ENCODE measurements at places on chromosomes 12 and 14.
A peak's percentile ranks its signal among the peaks of the same experiment; 100 is the strongest.

- peak; percentile 72 for DNase-seq
Observed at GRCh38 chr14:88824314-88825077, at the start of gene TTC8. TTC8 (plus strand) TSS chr14:88824651; CDS start chr14:88824708, 57 bp downstream.

- no peak for DNase-seq
Observed at GRCh38 chr12:107402041-107403022, 283.3 kb upstream of the PWP1 start.

GRCh38 chr12:122078141-122079032 lies at the start of gene MLXIP:
MLXIP (plus strand) TSS chr12:122078756; CDS start chr12:122078854, 98 bp downstream.
- DNase-seq, result peak; percentile 77

- no peak for DNase-seq
Observed at GRCh38 chr14:95038521-95039250, 118.6 kb downstream of the DICER1 start.

DNA sequence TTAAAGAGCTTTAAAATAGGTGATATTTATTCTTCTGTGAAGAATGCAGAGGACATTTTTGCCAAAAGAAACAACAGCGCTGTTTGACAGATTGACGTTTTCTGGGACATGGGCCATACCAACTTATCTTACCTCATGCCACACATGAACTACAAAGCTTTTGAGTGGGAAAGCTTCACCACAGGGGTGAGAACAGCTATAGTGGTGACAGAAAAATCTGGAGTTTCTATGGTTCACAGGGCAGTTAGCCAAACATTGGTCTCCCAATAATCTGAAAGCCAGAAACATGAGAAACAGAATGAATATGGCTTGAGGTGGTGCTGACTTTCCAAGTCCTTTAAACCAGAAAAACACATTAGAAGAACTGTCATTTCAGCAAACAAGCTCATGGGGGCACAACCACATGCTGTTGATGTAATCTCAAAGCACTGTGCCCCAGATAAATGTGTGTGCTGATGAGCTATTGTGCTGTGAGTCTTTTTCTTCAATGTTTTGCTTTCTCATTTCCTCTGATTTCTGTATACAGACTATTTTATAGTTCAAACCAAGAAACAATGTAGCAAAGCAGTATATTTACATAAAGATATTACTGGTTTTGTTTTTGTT lies 905.4 kb downstream of the SLC16A7 start:
- no peak for DNase-seq

DNA sequence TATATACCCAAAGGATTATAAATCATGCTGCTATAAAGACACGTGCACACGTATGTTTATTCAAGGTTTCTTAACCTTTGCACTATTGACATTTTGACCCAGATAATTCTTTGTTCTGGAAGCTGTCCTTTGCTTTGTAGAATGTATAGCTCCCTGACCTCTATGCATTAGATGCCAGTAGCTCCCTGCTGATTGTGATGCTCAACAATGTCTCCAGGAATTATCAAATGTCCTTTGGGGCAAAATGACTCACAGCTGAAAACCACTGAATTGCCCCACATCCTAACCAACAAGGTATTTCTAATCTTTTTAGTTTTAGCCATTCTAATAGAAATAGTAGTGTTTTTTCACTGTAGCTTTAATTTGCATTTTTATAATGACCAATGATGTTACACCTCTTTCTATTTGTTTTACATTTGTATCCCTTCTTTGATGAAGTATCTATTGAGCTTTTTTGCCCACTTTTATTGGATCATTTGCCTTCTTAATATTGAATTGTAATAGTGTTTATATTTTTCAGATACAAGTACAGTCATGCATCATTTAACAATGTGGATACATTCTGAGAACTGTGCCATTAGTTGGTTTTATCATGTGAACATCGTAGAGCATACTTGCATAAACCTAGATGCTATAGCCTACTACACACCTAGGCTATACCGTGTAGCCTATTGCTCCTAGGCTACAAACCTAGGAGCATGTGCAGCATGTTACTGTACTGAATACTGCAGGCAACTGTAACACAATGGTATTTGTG lies 10.4 kb upstream of the NOPCHAP1 start:
- DNase-seq, result peak; percentile 30

- DNase-seq, result no peak
Observed at GRCh38 chr12:105587237-105587636, 256.7 kb downstream of the C12orf75 start.

DNA sequence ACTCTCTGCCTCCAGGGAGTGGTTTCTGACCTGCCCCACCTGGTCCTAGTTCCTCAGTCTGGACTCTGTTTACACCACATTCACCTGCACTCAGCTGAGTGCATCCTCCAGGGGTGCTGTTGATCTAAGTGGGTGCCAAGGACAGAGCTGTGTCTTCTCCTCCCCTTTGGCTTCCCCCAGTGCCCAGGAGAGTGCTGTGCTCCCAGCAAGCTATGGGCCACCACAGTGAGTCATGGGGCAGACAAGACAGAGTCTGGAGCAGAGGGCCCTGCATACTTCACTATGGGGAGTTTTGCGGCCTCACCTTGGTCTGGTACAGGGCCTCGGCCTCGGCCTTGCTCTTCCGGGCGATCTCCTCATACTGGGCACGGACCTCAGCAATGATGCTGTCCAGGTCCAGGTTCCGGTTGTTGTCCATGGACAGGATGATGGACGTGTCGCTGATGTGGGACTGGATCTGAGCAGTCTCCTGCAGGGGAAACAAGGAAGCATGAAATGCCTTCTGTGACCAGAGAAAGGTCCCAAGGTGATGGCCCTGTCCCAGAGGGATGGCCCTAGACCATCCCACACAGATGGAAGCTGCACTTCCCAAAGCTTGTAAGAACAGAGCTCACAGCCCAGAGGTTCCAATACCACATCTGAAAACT lies 4.9 kb downstream of the KRT73 start:
- DNase-seq, result no peak

- DNase-seq, result peak; percentile 41
Observed at GRCh38 chr12:19186722-19187661, 57.5 kb downstream of the PLEKHA5 start.

- no peak for DNase-seq
Observed at GRCh38 chr12:96208801-96209549, 14.8 kb downstream of the ELK3 start.

DNA sequence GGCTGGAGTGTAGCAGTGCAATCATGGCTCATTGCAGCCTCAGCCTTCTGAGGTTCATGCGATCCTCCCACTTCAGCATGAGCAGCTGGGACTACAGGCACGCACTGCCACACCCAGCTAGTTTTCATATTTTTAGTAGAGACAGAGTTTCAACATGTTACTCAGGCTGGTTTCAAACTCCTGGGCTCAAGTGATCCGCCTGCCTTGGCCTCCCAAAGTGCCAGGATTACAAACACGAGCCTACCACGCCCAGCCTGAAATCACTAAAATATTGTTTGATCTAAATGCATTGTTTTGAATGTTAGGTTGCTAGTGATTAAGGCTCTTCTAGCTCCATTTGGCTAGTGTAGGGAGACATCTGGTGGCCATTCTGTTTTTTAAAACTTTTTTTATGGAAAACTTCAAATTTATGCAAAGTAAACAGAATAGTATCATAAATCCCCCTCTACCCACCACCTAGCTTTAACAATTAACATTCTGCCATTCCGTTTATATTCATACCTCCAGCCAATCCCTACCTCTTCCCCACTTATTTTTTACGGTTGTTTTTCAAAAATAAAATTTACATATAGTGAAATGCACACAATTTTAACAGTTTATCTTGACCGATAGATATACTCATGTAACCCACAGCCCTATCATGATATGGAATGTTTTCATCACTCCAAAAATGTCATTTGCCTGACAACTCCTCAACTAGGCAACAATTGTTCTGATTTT lies 37.8 kb downstream of the MYO1H start:
- DNase-seq, result no peak

DNA sequence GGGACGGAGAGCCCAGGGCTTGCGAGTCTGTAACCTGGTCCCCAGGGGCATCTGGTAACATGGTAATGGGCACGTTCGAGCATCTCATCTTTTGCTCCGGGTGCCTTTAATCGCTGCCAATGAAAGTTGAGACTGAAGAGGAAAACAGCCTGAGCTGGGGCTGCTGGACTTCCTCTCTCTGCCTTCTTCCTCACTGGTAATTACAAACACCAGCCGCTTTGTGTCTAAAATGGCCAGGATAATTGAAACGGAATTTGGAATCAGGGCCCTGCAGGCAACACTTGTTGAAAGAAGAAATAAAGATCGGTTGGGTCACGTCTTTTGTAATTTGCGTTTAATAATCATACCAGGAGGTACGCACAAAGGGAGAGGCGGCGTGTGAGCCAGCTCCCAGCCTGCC lies 51.5 kb upstream of the GPATCH2L start:
- no peak for DNase-seq

DNA sequence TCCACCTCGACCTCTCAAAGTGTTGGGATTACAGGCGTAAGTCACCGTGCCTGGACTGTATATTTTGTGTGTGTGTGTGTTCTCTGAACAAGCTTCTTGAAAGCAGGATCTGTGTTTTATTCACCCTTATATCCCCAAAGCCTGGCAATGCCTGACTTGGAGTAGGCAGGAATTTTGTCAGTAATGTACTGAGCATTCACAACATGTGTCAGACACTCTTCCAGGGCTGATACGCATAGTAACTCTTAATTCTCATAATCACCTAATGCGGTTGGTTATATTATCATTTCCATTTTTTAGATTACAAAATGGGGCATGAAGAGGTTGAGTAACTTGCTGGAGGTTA lies 50.4 kb upstream of the PLEKHG3 start:
- DNase-seq, result no peak

DNA sequence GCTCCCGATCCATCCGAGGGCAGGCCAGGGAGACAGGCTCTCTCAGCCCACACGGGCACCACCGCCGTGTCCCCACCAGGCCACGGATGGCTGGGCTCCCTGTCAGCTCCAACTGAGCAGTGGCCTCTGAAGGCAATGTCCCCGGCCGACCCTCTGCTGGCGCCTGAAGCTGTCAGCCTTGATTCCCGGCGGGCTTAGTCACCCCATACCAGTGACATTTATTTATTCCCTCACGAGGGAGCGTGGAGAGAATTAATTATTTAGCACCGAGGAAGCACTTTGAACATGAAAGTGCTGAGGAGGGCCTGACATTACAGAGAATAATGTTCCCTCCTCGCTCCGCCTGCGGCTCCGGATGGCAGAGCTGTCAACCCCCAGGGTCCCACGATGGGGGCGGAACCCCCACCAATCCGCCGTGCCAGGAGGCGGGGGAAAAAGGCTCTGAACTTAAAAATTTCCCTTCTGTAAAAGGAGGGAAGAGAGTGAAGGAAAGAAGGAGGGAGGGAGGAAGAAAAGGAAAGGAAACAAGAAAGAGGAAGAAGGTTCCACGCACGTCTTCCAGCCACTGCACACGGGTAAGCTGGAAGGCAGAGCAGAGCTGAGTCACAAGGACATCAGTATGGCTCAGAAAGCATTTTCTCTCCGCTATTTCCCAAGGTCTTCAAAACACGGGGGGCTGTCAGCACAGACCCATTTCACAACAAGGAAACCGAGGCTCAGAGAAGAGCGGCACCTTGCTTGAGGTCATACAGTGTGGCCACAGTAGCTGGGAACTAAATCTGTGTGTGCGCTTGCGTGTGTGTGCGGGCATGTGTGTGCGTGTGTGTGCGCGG lies 108.7 kb upstream of the NCOR2 start:
- DNase-seq, result no peak

DNA sequence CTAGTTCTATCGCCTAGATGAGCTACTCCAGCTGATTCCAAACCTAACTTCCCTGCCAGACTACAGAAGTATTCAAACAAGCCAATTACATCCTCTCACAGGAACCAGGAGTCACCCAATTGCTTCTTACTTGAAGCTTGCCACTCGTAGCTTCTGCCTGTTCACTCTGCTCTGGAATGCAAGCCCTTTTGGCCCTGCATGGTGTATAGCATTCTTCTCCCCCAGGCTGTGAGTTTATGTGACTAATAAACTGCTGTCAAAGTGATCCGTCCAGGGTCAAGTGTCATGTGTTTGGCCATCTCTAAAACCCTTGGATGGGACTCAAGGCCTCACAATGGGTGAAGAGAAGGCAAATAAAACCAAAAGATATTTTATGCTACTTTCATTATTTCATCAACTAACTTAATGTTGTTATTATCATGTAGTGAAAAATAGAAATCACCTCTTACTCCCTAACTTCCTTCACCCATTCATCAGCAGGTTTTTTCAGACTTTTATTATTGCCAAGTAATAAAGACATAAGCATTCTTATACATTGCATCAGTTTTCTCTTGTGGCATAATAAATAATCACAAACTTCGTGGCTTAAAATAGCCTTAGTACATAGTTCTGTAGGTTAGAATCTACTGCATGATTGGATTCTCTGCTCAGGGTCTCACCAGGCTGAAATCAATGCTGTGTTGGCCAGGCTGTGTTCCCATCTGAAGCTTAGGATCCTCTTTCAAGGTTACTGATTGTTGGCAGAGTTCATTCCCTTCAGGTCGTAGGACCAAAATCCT lies 1981.7 kb upstream of the FLRT2 start:
- DNase-seq, result peak; percentile 36

GRCh38 chr12:107547389-107547788 lies 138.2 kb upstream of the PWP1 start:
- no peak for DNase-seq

DNA sequence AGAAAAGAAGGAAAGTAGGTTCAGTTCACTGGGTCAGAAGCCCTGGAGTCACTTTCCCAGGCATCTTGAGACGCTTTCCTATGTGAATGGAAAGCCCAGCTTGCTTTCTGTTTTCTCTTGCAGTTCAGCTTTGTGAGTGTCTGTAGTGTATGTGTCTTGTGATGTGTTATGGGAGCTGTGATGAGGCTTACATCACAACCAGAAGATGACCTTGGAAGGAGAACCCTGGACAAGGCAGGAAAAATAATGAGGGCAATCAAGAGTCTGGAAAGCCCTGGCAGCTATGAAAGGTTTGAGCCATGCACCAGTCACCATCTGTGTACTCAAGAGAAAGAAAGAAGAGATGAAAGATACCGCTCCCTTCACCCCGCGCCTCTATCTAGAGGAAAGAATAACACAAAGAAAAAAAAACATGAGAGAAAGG lies 35.2 kb upstream of the PTGR2 start:
- no peak for DNase-seq

- no peak for DNase-seq
Observed at GRCh38 chr14:99410019-99410418, 70.6 kb downstream of the SETD3 start.

DNA sequence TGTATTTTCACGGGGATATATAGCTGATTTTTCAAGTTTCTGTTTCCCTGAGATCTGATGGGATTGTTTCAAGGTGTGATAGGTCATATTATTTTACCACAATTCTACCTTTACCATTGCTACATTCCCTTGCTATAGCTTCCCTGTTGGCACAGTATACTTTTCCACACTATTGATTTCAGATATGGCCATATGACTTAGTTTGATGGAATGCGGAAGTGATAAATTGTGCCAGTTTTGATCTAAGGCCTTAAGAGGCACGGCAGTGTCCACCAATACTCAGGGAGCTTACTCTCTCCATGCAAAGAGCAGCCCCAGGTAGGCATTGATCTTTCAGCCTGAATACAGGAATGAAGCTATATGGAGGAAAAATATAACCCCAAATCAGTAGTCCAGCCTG lies 315.7 kb downstream of the SLC16A7 start:
- no peak for DNase-seq

- no peak for DNase-seq
Observed at GRCh38 chr12:104272938-104273337, 30.6 kb upstream of the EID3 start.

GRCh38 chr12:53333289-53333688 lies 2.9 kb downstream of the SP7 start:
- no peak for DNase-seq

GRCh38 chr14:21014761-21015190 lies 10.1 kb downstream of the NDRG2 start:
- DNase-seq, result peak; percentile 76
